ENCODE measurements at places on chromosomes 2 and 18.
A peak's percentile ranks its signal among the peaks of the same experiment; 100 is the strongest.

- no peak for DNase-seq
Measured at GRCh38 chr2:45002686-45003085, 6.6 kb downstream of the SIX2 start.

GRCh38 chr2:224261326-224261725 is 140.6 kb downstream of the FAM124B start:
- no peak for DNase-seq

- DNase-seq, result no peak
Measured at GRCh38 chr18:45270289-45270771, 344.9 kb upstream of the SLC14A2 start.

- no peak for DNase-seq
Measured at GRCh38 chr2:225002656-225003045, 39.6 kb downstream of the DOCK10 start.

DNA sequence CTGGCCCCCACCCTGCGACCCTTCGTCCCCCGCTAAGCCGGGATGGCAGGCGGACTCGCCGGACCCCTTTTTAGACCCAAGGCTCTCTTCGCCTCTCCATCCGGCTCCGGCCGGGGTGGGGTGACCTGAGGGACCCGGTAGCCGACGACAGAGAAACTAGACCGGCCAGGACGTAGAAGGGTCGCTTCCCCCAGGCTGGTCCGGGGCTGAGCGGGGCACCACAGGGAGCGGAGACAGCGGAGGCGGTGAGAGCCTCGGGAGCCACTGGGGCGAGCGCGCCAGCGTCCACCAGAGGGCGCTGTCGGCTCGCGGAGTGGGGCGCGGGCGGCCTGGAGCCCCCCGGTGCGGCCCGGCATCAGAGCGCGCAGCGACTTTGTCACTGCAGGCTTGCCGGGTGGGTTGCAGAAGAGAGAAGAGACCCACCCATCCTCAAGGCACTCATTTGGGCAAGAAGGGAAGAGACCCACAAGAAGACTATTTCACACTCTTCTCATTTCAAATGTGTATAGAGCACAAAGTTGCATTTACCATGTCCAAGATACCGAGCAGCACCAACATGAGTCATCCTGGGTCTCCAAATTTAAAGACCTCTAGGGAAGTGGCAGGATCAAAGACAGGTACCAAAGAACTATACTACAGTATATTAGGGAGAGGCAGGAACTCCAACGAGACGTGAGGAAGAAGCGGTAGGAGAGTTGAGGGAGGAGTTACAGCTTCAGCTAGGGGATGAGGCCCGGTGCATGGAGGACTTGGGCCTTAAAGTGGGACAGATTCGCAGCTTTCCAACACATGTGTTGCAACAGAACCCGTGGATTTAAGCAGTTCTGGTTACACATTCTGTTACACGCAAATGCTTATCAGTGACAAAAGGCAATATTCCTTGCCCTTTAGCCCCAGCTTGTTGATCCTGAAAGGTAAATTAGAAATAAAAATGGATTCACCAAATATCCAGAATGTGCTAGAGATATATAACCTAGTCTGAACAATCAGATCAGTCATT is 7.6 kb upstream of the PRKCE start:
- DNase-seq, result peak; percentile 63

All from stimulated activated CD8-positive, alpha-beta memory T cell treated with anti-CD3 and anti-CD28 coated beads, Interleukin-2, amount 100 ng/mL, for 48 hours (primary cell).